ENCODE measurements at places on chromosomes 2 and 18.

DNA sequence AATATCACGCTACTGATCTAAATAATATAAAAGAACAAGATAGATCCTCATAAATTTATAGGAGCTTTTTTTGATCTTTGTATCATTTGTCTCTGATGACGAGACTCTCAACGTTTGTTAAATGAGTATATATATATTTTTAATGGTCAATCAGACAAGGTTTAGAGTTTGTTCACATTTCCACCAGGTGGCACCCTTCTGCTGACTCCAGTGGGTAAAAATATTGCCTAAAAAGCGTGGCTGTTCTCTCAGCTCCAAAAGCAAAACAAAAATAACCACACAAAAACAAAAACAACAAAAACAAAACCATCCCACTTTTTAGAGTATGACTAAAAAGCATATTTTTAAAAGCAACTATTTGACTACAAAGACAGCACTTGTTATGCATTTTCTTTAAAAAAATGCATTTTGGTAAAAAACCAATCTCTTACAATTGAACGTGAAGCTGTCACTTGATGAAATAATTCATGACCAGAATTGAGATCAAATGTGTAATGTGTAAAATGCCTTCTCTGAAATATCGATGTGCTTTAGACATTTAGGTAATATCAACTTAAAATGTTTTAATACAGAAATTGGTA lies 723.2 kb downstream of the DPP10 start:
- peak; percentile 35 for DNase-seq

GRCh38 chr18:46319783-46320182 lies 215.6 kb downstream of the HAUS1 start:
- DNase-seq: no peak

GRCh38 chr2:173058097-173058496 lies 17.5 kb upstream of the MAP3K20 start:
- DNase-seq: no peak

DNA sequence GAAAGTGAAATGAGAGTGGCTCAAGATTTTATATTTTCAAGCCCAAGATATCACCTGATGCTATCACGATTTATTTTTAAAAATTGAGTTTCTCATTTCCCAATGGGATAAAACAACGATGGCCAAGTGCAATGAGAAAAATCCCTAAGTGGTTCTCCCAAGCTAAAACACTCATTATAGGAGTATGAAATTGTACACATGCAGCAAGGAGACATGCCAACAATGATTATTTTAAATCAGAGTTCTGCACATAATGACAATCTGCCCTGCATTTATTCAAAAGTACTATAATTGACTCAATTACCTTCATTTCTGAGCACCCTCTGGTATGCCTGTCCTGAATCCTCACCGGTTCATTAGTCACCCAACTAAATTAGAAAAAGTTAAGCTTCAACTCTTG lies 12.7 kb downstream of the CYTIP start:
- DNase-seq: no peak

DNA sequence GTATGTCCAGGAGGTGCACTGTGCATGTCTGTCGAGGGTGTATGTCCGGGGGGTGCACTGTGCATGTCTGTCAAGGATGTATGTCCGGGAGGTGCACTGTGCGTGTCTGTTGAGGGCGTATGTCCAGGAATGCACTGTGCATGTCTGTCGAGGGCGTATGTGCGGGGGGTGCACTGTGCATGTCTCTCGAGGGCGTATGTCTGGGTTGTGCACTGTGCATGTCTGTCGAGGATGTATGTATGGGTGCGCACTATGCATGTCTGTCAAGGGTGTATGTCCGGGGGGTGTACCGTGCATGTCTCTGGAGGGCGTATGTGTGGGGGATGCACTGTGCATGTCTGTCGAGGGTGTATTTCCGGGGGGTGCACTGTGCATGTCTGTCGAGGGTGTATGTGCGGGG lies 249.3 kb upstream of the MYT1L start:
- DNase-seq: no peak

Data from A172 (cell line).